Tracheal epithelial cell (primary cell): ENCODE measurements at places on chromosomes 2 and 18. TPM values are rescaled to one million over a fixed set of nuclear protein-coding genes. Genes with fewer than 3 reads are reported as not detected.

Gene ALPI
- total RNA-seq, result not detected in 2 replicates

Gene CCDC195
- not detected in 2 replicates for total RNA-seq

Gene ADCYAP1
- total RNA-seq, result not detected in 2 replicates

Gene SAG
- total RNA-seq, result under 0.01 TPM in 1 of 2 replicates, not detected in the other

Gene POTEJ
- not detected in 2 replicates for total RNA-seq

Gene CAPN14
- 2.2 and 6.8 TPM in 2 replicates for total RNA-seq

Gene MOGAT1
- not detected in 2 replicates for total RNA-seq

Gene IL1RL2
- total RNA-seq, result 2.1 and 2.2 TPM in 2 replicates

Gene ACTG2
- not detected in 2 replicates for total RNA-seq

Gene GKN2
- not detected in 2 replicates for total RNA-seq

Gene TEX44
- not detected in 2 replicates for total RNA-seq

Gene ANKRD29
- total RNA-seq, result 4.8 and 14.1 TPM in 2 replicates

Gene DLX1
- not detected in 2 replicates for total RNA-seq

Gene RBM43
- 1.3 and 1.4 TPM in 2 replicates for total RNA-seq

Gene TOGARAM2
- under 0.01 TPM in 1 of 2 replicates, not detected in the other for total RNA-seq

Gene CHAC2
- total RNA-seq, result 3.2 and 5.1 TPM in 2 replicates

Gene GPBAR1
- total RNA-seq, result 0.43 TPM in 1 of 2 replicates, not detected in the other

Gene FAM161A
- total RNA-seq, result 0.72 and 1.7 TPM in 2 replicates

Gene HTR2B
- total RNA-seq, result not detected in 2 replicates

Gene MGAT4A
- total RNA-seq, result 2.4 and 4.3 TPM in 2 replicates

Gene WNT6
- under 0.01 TPM in 2 replicates for total RNA-seq

Gene MEMO1
- total RNA-seq, result 35.2 and 64.4 TPM in 2 replicates
